Myocyte (in vitro differentiated cells): ENCODE measurements at places on chromosomes 11 and 22. TPM values are rescaled to one million over a fixed set of nuclear protein-coding genes. Genes with fewer than 3 reads are reported as not detected.

SLC3A2 gene
- total RNA-seq, result 141 and 195 TPM in 2 replicates

ALKBH3 gene
- 15.0 and 28.3 TPM in 2 replicates for total RNA-seq

OR52N2 gene
- not detected in 2 replicates for total RNA-seq

LPXN gene
- total RNA-seq, result 6.6 and 10.7 TPM in 2 replicates

MS4A6A gene
- not detected in 2 replicates for total RNA-seq

KRTAP5-1 gene
- total RNA-seq, result not detected in 2 replicates

CDCA5 gene
- 0.75 and 1.8 TPM in 2 replicates for total RNA-seq
